T-helper 2 cell treated with Interferon-gamma antibody and Interleukin-4, amounts not matched to agents 100 ng/mL and 5 ng/mL, for 36 hours (primary cell): ENCODE measurements at places on chromosomes 3 and 15. TPM values are rescaled to one million over a fixed set of nuclear protein-coding genes. Genes with fewer than 3 reads are reported as not detected.

MKRN3 gene
- total RNA-seq, result 1.7 and 1.9 TPM in 2 replicates

AP3B2 gene
- not detected in 2 replicates for total RNA-seq

CCDC33 gene
- total RNA-seq, result not detected in 2 replicates

CFAP92 gene
- total RNA-seq, result not detected in 2 replicates

FAM174B gene
- total RNA-seq, result 2.7 and 4.3 TPM in 2 replicates
